GM12878 (cell line): ENCODE measurements at places on chromosomes 2 and 18. TPM values are rescaled to one million over a fixed set of nuclear protein-coding genes. Genes with fewer than 3 reads are reported as not detected.
A peak's percentile ranks its signal among the peaks of the same experiment; 100 is the strongest.

DNA sequence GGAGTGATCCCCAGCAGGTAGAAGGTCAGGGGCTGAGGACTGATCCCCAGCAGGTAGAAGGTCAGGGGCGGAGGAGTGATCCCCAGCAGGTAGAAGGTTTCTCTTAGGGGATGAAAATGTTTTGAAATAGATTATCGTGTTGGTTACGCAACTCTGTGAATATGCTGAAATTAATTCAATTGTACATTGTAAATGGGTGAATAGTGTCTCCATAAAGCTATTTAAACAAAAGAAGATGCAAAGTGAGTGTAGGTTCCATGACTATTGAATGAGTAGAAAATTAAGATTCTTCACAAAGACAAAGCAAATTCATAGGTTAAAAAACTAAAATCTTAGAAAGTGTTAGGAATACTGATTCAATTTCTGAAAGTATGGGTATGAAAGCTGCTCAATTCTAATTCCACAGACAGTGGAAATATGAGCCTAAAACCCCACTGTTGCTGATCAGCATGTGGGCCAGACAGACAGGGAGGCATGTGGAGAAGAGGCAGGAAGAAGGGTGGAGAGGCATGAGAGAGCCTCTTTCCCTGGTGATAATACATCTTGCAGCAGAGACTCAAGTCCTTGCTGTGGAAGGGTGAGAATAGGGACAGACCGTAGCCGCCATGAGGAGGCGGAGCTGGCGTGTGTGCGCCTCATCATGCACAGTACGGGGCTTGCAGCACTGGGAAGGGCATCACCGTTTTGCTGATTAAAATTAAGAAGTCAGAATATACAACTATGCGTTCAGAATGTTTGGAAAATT lies 85.9 kb upstream of the NFATC1 start:
- no peak for DNase-seq

DNA sequence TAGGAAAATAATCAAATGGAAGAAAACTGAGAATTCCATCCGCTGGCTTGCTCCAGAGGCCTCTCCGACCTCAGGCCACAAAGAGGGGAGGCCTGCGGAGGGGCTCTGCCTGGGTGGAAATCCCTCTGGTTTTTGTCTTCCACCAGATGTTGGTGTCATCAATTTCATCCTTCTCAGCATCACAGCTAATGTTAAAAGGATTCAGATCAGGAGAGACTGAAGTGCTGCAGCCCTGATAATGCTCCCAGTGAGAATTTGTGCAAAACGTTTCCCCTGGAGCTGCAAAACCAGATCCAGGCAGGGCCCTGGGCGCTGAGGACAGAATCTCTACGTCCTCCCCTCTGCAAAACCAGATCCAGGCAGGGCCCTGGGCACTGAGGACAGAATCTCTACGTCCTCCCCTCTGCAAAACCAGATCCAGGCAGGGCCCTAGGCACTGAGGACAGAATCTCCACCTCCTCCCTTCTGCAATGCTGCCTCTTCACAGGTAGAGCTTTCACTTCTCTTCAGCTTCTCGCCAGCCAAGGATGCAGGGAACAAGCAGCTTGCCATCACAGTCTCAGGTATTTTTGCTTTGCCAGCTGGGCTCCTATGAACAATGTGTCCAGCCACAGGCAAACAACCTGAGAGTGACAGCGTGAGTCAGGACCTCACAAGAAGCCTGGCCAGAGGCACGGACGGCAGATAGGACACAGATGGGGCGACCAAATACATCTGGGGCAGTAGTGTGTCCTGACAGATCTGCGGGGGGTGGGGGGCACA lies 81.2 kb downstream of the TMEM18 start:
- DNase-seq, result no peak

DNA sequence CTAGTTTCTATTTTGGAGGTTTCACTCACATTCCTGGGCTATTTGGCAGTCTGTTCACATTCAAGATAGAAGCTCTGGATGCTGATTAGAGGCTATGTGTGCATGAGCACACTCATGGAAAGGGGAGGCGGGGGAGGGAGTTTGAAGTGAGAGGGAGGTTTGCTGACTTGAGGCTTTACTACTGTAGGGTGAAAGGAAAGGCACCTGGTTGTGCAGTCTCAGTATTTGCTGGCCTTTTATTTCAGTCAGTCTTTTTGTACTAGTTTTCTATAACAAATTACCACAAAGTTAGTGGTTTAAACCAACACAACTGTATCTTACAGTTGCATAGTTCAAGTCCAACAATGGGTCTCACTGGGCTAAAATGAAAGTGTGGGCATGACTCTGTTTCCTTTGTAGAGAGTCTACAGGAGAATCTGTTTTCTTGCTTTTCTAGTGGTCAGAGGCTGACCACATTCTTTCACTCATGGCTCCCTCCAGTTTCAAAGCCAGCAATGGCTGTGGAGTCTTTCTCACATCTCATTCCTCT lies 47.7 kb upstream of the NR4A2 start:
- DNase-seq, result peak; percentile 45

The POTEJ gene
- not detected in 2 replicates for polyA plus RNA-seq

GRCh38 chr2:69041214-69041613 lies 28.2 kb downstream of the ANTXR1 start:
- no peak for DNase-seq

- DNase-seq, result no peak
Measured at GRCh38 chr2:181169503-181169902, 189.1 kb downstream of the UBE2E3 start.

- DNase-seq, result no peak
Measured at GRCh38 chr2:172762574-172762973, 26.9 kb downstream of the RAPGEF4 start.

DNA sequence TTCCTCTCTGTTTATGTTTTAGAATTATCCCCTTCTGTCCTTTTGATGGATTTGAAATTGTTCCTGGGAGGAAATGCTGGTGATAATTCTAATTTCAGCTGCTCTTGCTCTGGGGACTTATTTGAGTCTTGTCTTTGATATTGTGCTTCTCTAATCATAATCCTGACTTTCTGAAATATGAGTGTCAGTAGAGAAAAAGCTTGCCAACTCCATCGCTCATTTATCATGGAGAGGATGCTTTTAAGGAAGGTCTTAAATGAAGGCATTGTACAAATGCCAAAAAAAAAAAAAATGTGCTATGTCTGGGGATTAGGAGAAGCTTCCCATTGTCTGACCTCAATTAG lies 159.5 kb downstream of the NYAP2 start:
- no peak for DNase-seq

The CD8B gene
- not detected in 2 replicates for polyA plus RNA-seq

The DUSP19 gene
- polyA plus RNA-seq, result 0.56 and 0.81 TPM in 2 replicates

GRCh38 chr2:216936954-216937357 lies 77.1 kb upstream of the TNP1 start:
- DNase-seq, result no peak

DNA sequence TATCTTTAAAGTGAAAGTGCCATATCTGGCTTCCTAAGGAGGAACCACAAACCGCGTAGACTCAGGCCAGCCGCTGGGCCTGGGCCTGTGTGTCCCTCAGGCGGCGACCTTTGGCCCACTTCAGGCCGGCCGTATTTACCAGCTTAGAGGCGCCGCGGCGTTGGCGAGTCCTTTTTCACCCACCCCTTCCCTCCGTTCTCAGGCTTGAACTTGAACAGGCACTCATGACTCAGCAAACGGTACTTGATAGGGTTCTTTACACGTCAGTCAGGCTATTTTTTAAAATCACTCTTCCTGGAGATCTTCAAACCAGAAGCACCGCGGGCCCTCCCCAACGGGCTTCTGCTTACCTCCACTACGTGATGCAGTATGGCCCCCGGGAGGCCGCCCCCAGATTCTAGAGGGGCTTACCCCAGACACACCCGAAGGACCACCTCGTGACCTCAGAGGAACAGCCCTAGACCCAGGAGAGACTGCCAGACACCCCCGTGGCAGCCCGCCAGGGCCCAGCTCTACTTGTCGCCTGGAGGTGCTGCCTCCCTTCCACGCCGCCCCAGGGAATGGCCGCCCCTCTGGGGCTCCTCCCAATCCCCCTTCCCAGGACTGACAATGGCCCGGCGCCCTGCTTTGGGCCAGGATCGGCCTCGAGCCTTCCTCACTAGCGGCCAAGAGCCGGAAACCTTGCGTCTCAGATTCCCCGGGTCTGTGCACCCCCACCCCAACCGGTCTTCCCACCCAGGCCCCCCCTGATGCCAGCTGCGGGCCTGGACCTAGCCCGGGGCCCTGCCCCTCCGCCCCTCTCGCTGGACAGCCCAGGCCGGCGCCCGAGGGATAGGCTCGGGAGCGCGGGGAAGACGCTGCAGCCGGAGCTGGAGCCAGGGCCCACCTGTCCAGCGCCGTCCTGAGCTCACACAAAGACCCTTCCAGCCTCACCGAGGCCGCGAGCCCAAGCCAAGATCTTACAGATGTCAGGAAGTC lies 33.8 kb upstream of the IMPA2 start:
- peak; percentile 69 for DNase-seq

The SPC25 gene
- polyA plus RNA-seq, result 48.3 and 57.7 TPM in 2 replicates

The RUFY4 gene
- polyA plus RNA-seq, result 0.32 TPM in 1 of 2 replicates, not detected in the other

The ERICH2 gene
- polyA plus RNA-seq, result not detected in 2 replicates

DNA sequence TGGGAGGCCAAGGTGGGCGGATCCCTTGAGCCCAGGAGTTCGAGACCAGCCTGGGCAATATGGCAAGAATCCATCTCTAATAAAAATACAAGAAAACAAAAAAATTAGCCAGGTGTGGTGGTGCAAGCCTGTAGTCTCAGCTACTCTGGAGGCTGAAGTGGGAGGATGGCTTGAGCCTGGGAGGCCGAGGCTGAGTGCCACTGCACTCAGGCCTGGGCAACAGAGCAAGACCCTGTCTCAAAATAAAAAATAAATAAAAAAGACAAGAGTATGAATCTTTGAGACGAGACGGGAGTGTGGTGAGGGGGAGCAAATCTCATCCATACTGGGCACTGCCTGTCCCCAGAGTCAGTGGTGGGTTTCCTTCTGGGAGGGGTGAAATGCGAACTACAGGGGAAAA lies 12.2 kb downstream of the GPR17 start:
- DNase-seq, result no peak

GRCh38 chr2:11930211-11930761 lies 183.9 kb downstream of the LPIN1 start:
- DNase-seq, result no peak

- DNase-seq, result no peak
Measured at GRCh38 chr2:145421841-145422240, 901.9 kb upstream of the ZEB2 start.

GRCh38 chr2:55931281-55931680 lies 7.7 kb upstream of the EFEMP1 start:
- DNase-seq, result no peak

DNA sequence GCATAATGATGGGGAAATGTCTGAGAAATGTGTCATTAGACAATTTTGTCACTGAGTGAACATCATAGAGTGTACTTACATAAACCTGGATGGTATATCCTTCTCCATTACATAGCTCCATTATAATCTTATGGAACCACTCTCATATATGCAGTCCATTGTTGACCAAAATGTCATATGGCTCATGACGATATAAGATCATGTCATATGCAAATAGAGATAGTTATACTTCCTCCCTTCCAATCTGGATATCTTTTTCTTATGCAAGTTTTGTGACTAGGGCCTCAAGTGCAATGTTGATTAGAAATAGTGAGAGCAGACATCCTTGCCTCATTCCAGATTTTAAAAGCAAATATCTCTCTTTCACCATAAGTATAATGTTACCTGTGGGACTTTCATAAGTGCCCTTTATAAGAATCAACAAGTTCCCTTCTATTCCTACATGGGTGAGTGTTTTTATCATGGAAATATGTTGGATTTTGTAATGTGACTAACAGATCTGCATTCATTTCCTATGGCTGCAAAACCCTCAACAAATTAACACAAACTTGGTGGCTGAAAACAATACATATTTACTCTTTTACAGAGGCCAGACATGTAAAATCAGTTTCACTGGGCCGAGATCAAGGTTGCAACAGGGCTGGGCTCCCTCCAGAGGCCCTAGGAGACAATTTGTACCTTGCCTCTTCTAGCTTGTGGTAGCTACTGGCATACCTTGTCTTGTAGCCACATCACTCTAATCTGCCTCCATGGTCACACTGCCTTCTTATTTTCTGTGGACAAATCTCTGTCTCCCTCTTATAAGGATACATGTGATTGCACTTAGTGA lies 21.6 kb upstream of the SULT1C4 start:
- no peak for DNase-seq

The RAD51AP2 gene
- polyA plus RNA-seq, result not detected in 2 replicates

DNA sequence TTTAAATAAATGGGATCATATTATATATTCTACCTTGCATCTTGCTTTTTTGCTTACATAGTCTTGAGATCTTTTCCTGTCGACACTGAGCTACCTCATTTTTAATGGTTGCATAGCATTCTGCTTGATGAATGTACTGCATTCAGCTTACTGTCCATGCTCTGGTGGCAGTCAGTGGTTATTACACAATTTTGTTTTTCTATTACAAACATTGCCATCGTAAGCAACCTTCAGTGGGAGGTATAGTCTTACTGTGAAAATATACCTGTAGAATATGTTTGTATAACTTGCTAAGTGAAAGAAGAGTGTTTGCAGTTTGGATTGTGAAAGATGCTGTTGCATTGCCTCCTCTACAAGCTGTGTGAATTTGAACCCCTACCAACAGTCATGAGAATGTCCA lies 43.4 kb downstream of the UBXN4 start:
- DNase-seq, result no peak

DNA sequence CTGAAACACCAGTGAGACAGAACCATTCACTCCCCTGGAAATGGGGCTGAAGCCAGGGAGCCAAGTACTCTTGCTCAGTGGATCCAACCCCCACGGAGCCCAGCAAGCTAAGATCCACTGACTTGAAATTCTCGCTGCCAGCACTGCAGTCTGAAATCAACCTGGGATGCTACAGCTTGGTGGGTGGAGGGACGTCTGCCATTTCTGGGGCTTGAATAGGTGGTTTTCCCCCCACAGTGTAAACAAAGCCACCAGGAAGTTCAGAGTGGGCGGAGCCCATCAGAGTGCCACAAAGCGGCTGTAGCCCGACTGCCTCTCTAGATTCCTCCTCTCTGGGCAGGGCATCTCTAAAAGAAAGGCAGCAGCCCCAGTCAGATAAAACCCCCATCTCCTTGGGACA lies 292.8 kb downstream of the LNPK start:
- no peak for DNase-seq

DNA sequence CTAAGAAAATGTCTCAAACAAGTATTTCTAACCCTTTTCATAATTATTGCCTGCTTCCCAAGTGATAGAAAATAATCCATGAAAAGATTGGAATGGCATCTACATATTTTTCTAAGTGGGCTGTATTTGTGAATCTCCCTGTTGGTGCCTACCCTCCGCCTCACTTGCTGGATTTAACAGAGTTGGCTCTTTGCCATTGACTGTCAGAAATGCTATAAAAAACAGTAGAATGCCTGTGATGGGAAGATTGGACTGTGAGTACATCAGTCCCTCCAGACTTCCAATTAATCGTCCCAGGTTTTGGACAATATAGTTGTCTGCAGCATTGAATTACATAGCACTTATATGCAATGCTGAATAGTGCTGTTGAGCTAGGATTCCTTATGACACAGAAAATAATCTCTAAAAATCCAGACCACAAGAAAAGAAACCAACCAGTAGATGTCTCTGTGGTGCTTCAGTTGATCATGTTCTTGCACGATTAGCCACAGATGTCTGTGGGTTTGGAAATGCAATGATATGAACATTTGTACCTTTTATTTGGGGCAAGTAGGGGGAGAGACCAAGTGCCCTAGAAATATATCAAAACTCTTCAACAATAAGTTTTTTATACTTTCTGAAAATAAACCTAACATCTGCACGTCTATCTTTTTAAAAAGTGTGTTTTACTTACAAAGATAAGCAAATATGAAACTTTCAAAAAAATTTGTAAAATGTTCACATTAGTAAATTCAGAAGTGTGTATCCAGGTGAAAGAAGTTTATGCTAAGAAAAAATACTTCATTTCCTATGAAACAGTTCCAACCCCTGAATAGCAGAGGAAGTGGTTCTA lies 88.5 kb downstream of the DYNAP start:
- DNase-seq, result peak; percentile 9
